Stimulated activated CD4-positive, alpha-beta T cell treated with anti-CD3 and anti-CD28 coated beads, TNF-alpha, amount 100 ng/mL, for 48 hours (primary cell): ENCODE measurements at places on chromosomes 16 and 17.

DNA sequence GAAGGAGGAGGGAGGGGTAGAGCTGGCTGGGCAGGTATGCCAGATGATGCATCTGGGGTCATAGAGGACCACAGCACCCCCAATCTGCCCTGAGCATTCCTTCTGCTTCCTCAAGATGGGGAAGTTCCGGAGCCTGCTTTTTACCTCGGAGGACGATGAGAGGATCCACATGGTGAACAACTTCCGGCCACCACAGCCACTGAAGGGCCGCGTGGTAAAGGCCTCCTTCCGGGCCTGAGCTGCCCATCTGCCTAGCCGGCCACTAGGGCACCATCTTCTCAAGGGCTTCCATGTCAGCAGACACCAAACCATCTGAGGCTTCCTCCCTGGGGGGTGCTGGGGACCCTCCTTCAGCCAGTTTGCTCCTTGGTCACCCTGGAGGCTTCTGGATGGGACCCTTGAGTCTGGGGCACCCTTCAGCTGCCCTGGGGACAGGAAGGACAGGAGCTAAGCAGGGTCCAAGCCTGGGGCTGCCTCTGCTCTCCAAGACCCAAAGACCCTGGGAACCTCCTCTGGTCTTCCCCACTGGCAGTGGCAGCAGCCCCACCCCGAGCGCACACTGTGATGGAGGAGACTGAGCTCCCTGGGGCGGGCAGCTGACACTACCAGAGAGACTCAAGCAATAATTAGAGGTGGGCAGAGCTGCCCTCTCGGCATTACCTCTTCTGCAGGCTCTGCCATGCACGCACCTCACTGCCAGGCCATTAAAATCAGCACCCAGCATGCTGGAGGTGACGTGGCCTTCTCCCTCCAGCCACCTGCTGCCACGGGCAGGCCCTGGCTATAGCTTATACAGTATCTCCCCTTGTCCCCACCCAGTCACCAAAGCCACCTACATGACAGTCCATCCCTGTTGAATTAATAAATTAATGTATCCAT lies 9.3 kb downstream of the CA7 start:
- DNase-seq, result no peak

DNA sequence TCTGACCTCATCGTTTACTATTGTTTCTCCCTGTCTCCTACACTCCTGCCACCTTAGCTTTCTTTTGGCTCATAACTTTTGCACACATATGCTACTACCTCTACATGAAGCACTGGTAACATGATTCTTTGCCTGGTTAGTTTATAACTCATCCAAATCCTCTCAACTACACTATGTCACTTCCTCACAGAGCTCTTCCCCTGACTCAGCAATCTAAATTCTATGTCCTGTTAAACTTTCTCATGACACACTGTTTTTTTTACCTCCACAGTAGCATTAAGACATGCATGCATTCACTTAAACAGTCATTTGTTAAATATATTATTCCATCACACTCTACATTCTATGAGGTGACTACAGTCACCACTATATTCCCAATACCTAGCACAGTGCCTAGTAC lies 19.7 kb downstream of the APPBP2 start:
- no peak for DNase-seq

DNA sequence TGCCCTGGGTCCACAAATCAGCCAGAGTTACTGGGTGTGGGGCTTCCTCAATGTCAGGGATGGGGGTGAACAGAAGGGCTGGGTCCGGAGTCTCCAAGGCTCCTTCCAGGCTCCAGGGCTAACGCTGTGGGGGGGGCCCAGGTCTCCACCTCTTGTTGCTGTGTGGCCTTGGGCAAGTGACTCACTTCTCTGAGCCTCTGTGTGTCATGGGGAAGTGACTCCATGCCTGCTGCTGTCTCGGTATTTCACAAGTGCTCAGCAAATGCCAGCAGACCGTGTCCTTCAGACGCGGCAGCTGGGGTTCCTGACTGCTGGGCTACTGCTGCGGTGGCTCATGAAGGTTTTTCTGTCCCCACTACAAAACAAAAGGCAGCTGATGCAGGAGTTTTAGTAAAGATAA lies 26.6 kb downstream of the JPH3 start:
- no peak for DNase-seq

- no peak for DNase-seq
These were observed 712.8 kb downstream of the CDH8 start for GRCh38 chr16:61323456-61323855.

DNA sequence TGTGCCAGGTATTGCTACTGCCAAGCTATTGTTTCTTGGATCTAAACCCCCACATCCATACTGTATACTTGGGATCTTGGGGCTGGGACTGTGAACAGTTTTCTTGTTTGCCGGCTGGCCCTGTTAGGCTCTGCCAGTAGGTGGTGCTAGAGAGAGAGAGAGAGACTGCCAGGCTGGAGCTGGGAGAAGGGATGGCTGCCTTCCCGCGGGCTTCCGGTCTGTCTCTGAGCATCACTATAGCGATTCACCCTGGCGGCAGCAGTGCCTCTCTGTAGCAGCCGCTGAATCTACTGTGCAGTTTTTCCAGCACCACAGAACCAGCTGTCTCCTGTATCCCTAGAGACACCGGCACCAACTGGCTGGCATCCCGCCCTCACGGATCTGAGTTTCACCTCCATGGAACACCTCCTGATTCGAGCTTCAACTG lies 201.2 kb downstream of the UTP18 start:
- peak; percentile 46 for DNase-seq

DNA sequence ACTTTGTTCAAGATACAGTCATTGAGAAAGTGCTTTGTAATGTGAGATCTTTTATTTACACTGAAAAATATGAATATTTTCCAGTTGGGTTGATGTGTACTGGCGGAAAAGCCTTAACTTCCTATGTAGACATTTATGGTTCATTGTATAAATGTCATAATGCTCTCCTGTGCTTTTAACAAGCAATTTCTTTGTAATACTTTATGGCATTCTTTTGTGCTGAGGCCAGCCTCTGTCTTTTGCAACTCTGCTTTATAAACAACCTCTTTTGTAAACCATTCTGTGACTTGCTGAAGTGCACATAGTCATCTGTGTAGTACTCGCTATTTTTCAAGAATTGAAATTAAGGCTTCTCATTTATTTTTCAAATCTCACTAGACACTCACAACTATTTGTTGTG lies 291.2 kb downstream of the CDH11 start:
- no peak for DNase-seq

DNA sequence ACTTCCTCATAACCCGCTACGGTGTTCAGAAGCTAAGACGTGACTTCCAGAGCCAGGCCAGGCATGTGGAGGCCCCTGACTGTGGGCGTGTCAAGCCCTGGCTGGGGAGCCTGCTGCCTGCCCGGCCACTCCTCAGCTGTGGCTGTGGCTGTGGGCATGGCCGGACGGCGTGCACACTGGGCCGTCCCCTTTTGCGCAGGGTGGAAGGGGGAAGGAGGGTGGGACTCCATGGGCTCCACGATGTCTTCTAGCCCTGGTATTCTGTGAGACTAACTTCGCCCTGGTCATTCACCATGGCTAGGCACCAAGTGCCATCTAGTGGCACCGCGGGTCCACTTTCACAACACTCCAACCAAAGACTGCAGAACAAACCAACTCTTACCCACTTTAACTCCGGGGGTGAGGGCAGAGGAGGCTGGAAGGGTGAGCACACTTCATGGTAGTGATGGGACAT lies 67.9 kb downstream of the N4BP1 start:
- DNase-seq, result no peak

DNA sequence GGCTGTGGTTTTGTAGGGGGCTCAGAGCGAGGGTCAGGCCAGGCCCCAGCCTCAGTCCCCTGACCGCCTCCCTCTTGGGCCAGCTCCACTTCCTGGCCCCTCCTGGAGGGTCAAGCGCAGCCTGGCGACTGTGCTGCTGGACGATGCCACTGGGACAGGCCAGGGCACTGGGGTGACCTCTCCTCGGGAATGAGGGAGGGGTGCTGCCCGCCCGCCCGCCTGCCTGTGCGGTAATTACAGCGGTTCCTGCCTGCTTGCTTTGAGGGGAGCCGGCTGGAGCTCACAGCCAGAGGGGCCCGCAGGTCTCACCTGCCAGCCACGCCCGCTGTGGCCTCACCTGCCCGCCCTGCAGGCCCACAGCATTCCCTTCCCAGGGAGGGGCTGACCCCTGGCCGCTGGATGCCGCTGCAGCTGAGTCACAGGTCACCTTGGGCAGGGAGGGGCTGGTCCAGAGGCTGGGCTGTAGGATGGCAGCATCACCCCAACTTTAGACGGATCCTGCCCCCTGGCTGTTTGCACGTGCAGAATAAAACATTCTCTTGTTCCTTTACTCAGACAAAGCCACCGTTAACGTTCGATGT lies 76.7 kb upstream of the CBX4 start:
- no peak for DNase-seq

GRCh38 chr17:72693956-72694355 lies 398.5 kb downstream of the SLC39A11 start:
- DNase-seq, result no peak

DNA sequence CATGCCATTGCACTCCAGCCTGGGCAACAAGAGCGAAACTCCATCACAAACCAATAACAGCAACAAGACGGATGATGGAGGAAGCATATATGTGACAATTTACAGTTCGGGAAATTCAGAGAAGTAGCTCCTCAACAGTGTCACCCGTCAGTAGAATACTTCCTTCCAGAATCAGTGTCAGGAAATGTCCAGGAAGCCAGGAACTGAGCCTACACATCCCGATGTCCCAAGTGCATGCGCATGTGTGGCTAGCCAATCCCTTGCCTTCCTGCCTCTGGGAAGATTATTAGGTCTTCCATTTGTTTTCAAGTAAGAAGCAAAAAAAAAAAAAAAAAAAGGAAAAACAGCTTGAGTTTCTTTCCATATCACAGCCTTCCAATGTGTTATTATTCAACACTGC lies 1.4 kb upstream of the PITPNC1 start:
- no peak for DNase-seq

GRCh38 chr16:85312642-85313525 lies 200.6 kb upstream of the CIBAR2 start:
- no peak for DNase-seq

GRCh38 chr16:27945233-27945973 lies 118.1 kb downstream of the GSG1L start:
- no peak for DNase-seq

DNA sequence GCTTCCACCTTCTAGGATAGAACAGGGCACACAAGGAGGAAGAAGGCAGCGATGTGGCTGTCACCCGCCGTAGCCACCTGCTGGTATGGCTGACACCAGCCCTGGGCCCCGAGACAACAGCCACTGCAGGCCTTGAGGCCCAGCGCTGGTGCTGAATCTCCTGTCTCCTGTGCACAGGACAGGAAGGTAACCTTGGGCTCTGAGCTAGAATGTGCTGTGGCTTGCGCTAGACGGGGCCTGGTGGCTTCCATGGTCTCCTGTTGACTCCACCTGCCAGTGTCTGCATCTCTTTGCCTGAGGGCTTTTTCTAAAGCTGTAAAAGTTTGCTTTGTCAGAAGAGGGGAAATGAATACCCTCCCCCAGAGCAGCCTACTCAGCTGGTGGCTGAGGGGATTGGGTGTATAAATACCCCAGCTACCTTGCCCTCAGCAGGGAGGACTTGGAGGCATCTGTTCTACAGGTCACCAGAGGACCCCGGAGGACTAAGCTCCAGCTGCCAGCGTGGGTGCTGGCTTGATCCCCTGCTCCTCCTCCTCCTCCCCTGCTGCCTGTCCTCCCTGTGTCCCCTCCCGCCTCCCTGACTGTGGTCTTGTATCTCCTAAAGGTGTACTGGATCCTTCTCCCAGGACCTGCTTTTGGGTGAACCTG lies 76.1 kb upstream of the SDK2 start:
- no peak for DNase-seq

DNA sequence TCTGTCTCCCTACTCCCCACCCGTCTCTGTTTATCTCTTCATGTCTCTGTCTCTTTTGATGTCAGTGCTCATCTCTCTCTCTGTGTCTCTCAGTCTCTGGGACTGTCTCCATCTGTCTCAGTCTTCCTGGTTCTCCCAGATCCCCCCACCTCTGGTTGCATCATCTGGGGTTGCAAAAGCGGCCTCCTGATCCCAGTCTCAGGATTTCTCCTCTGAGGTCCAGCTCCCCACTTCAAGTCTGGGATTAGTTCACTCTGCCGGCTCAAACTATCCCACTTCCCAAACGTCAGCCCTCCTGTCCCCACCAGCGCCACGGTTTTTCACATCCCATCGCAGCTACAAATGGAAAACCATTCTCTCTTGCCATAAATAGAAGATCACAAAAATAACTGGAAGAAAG lies 9.0 kb downstream of the TEKT5 start:
- DNase-seq, result no peak

GRCh38 chr17:45170931-45171337 lies 9.3 kb downstream of the HEXIM2 start:
- DNase-seq, result no peak

- DNase-seq, result no peak
These were observed 509.0 kb upstream of the KIF2B start for GRCh38 chr17:53313746-53314145.

DNA sequence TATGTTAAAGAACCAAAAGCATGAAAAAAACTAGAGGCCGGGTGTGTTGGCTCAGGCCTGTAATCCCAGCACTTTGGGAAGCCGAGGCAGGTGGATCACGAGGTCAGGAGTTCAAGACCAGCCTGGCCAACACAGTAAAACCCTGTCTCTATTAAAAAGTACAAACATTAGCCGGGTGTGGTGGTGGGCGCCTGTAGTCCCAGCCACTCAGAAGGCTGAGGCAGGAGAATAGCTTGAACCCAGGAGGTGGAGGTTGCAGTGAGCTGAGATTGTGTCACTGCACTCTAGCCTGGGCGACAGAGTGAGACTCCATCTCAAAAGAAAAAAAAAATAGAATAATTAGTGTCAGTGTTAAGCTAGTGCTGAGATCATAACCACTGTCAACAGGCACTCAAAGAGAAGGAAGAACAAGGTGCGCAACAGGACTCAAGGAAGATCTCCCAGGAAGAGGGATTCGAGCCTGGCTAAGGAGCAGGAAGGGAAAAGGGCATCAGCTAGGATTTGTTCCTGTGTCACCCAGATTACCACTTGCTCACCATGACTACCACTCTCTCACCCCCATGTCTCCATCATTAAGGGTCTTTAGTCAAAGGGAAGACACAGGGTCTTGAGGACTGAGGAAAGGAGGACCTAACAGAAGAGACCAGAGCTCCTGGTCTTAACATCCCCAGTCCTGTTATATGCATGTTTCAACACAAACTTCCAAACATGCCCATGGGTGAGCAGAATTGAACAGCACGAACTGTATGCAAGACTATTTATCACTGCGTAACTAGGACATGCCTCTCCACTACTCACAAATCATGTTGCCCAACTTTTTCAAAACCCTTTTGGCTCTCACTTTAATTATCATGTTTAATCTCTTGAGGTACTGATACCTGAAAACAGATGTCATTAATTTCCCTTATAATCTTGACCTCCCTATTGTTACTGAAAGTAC lies 88.3 kb upstream of the PLEKHM1 start:
- DNase-seq, result no peak

GRCh38 chr16:58063377-58064076 lies 38.0 kb downstream of the MMP15 start:
- DNase-seq, result no peak

- no peak for DNase-seq
These were observed 30.1 kb downstream of the IKZF3 start for GRCh38 chr17:39834017-39834416.

GRCh38 chr17:3613124-3613523 lies 3.9 kb upstream of the TRPV1 start:
- no peak for DNase-seq

- DNase-seq, result no peak
These were observed 3.3 kb downstream of the BCAR1 start for GRCh38 chr16:75248142-75248535.

GRCh38 chr17:69743091-69743490 lies 328.6 kb downstream of the MAP2K6 start:
- no peak for DNase-seq

GRCh38 chr17:47225911-47226688 lies 17.0 kb downstream of the MYL4 start:
- no peak for DNase-seq
